Hepatic stellate cell (primary cell): ENCODE measurements at places on chromosomes 7 and 10.

GRCh38 chr10:43172645-43173044, 34.4 kb downstream of the CSGALNACT2 start:
- DNase-seq, result no peak

DNA sequence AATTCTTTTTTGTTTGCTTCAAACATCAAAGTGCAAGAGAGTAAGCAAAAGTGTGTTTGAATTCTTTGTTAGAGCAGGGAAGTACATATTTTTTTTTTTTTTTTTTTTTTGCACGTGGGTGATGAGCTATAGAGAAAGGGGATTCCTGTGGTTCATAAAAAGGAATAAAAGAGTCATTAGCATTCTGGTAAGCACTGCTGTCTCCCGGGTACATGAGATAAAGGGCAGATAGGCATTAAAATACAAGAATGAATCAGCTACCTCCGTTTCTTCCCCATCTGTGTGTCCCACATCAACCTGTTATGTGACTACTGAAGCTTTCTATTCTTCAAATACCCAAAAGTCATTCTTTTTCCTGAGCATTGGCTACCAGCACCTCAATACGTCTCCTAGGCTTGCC, 102.4 kb upstream of the SEMA3D start:
- no peak for DNase-seq

DNA sequence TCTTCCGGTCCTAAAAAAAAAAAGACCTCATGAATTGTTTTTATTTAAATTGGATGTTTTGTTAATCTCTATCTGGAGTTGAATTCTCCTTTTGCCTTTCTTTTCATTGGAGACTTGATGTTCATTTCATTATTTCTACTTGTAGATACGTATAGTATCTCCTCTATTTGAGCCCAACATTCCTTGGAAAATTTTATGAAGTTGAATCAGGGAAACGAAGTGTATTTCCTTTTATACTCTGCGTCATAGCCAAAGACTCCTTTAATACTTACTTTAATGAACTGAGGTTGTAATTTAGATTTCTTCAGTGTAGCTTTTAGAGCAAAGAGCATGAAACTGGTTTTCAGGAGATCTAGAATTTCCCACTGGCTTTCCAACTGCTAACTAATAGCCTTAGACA, 132.4 kb downstream of the KIAA1217 start:
- DNase-seq, result no peak

GRCh38 chr7:20194343-20194995, 22.7 kb downstream of the MACC1 start:
- no peak for DNase-seq
